Esophagus squamous epithelium (tissue), 5 donors: ENCODE measurements at places on chromosomes 2 and 18.

DNA sequence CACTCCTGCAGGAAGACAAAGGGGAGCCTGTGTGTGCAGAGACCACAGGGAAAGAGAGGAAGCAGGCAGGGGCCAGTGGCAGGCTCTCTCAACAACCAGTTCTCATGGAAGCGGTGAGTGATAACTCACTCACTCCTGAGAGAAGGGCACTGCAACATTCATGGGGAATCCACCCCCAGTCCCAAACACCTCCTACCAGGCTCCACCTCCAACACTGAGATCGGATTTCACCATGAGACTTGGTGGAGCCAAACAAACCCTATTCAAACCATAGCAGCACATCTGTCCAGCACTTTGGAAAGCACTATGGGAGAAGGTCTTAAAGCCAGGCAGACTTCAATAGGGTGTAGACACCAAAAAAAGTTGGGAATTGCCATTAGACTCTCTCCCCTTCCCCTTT lies 345.7 kb upstream of the SPRED2 start:
- DNase-seq: no peak

DNA sequence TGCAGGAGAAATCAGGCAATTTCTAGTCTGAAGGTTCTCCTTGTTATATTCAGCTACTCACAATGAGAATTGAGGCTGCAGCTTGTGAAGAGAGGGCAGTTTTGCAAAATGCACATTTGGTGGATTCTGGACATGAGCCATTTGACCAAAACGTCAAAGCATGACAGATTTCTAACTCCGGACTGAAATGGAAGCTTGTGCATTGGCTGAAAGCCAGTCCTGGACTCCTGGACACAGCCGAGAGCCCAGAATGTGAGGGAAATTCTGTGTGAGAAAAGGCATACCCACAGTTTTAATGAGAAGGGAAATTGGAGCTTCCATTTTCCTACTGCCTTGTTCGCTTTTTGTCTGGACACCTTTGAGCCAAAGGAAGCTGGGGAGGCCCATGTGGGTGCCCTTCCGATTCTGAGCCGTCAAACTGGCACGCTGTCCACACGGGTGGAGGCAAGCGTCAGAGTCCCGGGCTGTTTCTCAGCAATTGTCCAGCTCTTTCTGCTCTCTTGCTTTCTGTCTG lies 23.7 kb upstream of the ROCK2 start:
- DNase-seq: no peak

- DNase-seq: no peak
These were observed 251.8 kb downstream of the LPIN1 start for GRCh38 chr2:11998218-11998617.

- no peak for DNase-seq
These were observed 21.6 kb upstream of the TMEFF2 start for GRCh38 chr2:192216336-192216735.

- DNase-seq: no peak
These were observed at the start of gene TRPM8 for GRCh38 chr2:233917116-233917515. TRPM8 (plus strand) TSS chr2:233917373; CDS start chr2:233926538, 9,165 bp downstream.

- no peak for DNase-seq
These were observed 65.7 kb upstream of the SERPINE2 start for GRCh38 chr2:224104668-224105386.

- DNase-seq: no peak
These were observed 86.5 kb downstream of the EIPR1 start for GRCh38 chr2:3291113-3291512.

DNA sequence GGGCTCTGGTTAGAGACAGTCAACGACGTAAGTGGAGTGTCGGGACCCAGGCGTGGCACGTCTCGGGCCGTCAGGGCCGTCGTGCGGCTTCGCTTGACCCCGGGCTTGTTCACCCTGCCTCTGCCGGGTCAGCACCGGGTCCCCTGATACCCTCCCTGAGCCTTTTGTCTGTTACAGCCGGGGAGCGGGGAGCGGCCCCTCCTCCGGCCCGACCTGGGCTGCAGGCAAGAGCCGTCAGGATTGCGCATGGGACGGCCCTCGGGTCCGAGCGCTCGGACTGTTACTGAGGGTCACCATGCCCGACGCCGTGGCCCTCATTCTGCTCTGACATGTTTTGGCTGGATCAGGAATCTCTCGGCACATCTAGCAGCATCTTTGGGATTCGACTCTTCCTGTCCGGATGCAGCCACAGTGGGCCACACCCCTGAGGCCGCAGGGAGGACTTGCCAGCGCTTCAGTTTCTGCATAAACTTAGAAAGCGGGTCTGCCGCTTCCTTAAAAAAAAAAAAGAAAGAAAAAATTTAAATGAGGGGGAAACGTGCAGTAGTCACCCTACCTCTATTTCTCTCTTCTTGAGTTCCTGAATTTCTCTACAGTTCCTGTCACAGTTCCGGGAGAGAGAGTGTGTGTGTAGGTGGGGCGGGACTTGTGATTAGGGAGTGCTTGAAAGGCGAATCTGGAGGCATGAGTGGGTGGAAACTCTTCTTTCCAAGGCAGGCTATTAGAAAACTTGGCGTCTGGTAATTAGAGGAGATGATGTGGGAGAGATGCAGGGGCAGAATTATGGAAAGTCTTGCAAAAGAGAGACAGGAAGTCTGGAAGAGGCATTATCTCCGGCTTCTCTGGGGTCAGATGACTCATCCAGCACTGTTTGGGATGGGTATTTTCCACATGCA lies 909 bp downstream of the TMEM87B start:
- no peak for DNase-seq

DNA sequence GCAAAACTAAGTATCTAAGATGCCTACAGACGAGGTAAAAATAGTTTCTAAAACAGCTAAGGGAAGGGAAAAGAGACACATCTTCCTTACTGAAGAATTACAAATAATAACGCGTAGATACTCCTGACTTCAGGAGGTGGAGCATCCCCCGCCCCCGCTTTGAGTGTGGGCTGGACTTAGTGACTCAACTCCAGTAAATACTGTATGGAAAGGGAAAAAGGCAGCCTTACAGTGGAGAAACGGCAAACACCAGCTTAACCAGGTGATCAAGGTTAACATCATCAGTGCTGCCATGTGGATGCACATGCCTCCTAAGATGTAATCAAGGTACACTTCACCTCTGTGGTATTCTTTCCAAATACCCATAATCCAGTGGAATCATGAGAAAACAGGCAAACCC lies 47.9 kb downstream of the HADHB start:
- no peak for DNase-seq
